ENCODE measurements at places on chromosomes 3 and 15.
A peak's percentile ranks its signal among the peaks of the same experiment; 100 is the strongest.

- DNase-seq = peak; percentile 8
These were observed 30.9 kb downstream of the HES1 start for GRCh38 chr3:194166682-194167479.

DNA sequence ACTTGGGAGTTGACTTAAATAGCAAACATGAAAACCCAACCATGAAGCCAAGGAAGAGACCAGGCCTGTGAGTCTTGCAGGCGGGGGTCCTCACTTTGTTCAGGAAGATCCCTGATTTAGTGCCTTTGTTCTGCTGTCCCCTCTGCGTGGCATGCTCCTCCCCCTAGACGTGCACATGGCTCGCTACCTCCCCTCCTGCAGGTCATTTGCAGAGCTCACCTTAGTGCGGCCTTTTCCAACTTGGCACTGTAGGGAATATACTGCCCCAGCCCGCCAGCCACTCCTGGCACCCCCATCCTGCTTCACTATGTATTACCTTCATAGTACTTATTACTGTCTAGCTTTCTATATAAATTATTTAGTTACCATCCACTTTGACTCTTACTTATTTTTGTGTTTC lies 18.3 kb downstream of the GXYLT2 start:
- no peak for DNase-seq

GRCh38 chr15:90243943-90244639 lies 5.3 kb upstream of the TTLL13 start:
- no peak for DNase-seq

GRCh38 chr3:43319376-43319775 lies 33.0 kb downstream of the SNRK start:
- DNase-seq = no peak

GRCh38 chr15:85496551-85497171 lies 116.3 kb downstream of the AKAP13 start:
- no peak for DNase-seq

DNA sequence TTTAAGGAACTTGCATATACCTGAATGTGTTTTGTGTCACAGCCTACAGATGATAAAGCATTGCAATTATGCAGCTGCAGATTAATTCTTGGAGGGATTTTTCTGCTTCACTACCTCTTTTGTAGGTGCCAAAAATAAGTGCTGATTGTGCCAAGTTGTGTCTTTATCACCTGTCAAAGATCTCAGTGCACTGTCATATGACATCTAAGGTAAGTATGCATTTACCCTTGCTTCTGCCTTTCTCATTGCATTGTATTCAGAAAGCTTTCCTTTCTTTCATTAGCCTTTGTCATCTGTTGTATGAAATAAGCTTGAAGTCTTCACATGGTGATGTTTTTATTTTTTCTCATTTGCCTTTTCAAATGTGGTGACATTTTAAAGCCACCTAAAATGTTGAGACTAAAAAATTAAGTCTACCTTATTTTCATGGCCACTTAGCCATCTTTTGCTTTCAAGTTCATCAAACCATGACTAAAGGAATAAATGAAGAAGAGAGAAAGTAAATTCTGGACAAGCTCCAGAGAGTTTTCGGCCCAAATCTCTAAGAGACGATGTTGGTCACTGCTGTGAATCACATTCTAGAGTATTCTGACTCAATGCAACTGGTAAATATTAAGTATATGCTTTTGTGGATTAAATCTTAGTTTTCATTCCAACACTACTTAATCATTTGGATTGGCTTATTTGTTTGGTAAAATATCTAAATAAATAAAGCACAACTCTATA lies 381.8 kb upstream of the EPHA3 start:
- no peak for DNase-seq

DNA sequence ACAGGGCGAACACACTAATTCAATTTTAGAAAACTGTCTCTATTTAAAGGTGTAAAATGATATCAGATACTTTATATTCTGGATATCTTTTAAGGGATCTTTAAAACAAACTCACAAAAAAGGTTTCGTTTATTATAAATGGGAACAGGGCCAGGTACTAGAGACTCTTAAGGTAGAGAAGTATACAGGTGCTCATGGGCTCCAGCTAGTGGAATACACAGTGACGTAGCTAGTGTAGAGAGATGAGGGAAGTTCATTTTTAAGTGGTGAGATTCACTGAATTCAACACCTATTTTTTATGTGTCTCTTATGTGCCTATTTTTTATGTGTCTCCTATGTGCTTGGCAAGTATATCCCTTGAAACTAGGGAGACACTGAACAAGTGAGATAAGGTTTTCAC lies 132.7 kb upstream of the FAM3D start:
- no peak for DNase-seq

DNA sequence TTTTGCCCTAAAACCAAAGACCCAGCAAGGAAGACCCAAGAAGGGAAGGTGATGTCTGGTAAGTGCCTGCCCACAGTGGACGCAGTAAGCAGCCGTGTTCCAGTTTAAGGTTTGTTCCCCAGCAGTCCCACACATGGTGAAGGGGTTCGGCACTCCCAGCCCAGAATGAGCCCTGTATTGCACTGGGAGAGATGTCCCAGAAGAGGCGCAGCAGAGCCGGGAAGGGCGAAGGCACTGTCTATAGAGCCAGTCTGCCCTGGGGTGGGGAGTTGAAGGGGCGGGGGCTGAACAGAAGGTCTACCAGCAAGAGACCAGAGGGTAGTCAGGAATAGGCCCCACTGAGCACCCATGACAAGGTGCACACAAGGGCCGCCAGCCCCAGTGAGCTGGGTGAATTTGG lies 6.4 kb downstream of the TMEM158 start:
- no peak for DNase-seq

- peak; percentile 12 for DNase-seq
These were observed 126.8 kb downstream of the MITF start for GRCh38 chr3:69865925-69866679.
